Activated T-helper 9 cell treated with anti-CD3 and anti-CD28 coated beads, Interleukin-2, amount 50 U/mL, for 16 hours (primary cell): ENCODE measurements at places on chromosomes 13 and 19.

DNA sequence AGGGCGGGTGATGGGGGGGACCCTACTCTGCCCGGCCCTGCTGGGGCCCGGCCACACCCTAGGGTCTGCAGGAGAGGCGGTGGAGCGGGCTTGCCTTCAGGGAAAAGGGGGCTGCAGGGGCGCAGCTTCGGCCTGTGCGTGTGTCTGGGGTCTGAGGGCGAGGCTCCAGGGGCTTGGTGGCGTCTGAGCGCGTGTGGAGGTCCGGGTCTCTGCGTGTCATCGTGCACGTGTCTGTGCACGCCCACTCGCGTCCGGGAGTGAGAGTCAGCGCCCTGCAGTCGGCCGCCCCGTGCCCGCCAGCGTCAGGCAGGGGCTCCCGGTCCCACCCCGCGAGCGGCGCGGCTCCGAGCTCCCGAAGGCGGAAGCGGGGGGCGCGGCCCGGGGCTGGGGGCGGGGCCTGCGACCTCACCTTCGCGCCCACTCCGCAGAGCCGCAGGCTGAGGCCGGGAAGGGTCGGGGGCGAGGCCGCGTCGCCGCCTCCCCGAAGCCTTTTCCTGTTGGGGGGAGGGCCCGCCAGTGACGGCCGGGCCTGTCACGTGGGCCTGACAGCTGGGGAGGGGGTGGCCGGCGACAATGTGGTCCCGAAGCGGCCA, at the start of gene ARHGAP45:
Gene ARHGAP45 (plus strand): TSS at position 420 of the 593 bp plus-strand sequence. CDS start 239 bp downstream, outside the sequence.
- peak; percentile 78 for DNase-seq

GRCh38 chr19:44955505-44956439, 592 bp downstream of the CLPTM1 start:
- DNase-seq = no peak

DNA sequence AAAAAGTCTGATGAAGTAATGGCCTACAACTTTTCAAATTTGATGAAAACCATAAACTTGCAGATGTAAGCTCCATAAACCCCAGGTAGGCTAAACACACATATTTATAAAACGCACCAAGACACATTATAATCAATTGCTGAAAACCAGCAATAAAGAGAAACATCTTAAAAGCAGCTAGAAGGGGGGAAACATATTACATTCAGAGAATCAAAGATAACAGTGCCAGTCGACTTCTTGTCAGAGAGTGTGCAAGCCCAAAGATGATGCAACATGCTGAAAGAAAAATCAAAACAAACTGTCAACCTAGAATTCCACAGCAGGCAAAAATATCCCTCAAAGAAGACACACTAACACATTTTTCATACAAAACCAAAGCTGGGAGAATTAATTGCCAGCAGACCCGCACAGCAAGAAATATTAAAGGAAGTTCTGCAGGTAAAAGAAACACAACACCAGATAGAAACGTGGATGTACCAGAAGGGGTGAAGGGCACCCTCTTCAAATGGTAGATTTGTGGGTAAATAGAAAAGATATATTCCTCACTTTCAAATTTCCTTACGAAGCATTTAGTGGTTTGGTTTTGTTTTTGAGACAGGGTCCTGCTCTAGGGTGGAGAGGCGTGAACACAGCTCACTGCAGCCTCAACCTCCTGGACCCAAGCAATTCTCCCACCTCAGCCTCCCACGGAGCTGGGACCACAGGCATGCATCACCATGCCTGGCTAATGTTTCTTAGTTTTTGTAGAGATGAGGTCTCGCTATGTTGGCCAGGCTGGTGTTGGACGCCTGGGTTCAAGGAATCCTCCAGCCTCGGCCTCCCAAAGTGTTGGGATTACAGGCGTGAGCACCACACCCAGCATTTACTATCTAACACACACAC, 16.5 kb upstream of the ATP1A3 start:
- no peak for DNase-seq

DNA sequence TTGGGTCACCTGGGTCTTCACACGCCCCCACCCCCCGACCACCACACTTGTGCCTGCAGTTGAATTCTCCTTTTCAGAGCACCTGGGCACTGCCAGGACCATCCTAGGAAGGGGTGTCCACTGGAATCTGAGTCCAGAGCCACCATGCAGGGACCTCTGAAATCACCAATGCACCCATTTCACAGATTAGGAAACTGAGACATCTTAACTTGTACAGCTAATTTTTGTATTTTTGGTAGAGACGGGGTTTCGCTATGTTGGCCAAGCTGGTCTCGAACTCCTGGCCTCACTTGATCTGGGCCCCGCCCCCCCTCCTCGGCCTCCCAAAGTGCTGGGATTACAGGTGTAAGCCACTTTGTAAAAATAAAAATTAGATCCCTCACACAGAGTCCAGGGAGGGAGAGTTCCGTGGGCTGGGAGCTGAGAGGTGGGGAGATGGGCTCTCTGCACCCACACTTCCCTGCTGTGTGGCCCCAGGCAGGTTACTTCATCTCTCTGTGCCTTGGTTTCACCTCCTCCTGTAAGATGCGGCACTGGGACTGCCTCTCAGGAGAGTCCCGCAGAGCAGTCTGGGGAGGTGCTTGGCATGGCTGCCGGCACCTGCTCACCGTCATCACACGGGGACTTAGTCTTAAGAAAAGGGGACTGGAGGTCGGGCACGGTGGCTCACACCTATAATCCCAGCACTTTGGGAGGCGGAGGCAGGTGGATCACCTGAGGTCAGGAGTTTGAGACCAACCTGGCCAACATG, 45.9 kb upstream of the C19orf12 start:
- no peak for DNase-seq

GRCh38 chr19:10184636-10185035, 10.1 kb downstream of the DNMT1 start:
- DNase-seq = no peak

DNA sequence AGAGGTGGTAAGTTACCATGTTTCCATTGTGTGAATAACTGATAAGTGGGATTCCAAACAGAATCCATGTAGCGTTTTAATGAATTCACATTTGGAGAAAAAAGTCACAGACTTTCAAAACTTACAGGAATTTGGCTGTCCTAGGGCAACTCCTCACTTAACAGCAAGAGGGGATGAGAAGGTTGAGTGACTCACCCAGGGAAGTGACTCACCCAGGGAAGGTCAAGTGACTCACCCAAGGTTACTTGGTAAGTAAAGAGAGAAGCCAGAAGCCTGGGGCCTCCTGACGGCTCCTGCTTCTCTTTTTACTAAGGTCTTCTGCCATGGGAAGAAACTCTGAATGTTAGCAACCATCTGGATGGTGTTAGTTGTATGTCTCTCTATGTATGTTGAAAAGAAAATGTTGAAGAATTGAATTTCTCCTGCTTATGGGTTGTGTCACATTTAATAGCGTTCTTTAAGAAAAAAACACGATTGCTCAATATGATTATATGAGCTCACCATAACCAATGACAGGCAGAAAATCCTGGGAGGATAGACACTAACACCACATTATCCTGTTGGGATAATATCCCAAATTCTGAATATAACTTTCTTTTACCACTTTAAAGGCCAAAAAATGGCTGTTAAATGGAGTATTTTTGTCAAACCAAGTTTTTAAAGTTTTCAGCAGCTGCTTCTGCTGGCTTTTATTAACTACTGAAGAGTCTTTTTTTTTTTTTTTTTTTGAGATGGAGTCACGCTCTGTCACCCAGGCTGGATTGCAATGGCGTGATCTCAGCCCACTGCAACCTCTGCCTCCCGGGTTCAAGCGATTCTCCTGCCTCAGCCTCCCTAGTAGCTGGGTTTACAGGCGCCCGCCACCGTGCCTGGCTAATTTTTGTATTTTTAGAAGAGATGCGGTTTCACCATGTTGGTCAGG, 195.6 kb downstream of the GGACT start:
- peak; percentile 51 for DNase-seq

DNA sequence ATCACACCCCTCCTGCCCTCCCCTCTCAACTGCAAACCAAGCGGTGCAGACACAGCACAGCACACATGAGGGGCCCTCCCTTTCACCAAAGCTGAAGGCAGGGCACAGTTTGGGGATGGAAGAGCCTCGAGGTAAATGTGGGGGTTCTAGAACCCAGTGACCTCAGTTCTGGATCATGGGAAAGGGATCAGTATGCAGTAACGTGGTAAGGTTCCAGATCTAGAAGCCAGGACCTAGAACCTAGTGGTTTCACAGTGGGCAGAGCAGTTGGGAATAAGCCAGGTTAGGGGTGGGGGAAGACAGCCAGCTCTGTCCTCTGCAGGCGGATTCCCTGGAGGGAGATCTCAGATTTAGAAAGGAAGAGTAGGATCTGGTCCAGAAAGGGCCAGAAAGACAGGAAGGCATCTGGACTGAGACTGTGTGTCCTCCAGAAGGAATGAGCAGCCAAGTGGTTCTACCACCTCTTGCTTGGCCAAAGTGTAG, 3.1 kb downstream of the FTL start:
- no peak for DNase-seq

GRCh38 chr13:21015284-21015683, 46.1 kb downstream of the LATS2 start:
- no peak for DNase-seq

DNA sequence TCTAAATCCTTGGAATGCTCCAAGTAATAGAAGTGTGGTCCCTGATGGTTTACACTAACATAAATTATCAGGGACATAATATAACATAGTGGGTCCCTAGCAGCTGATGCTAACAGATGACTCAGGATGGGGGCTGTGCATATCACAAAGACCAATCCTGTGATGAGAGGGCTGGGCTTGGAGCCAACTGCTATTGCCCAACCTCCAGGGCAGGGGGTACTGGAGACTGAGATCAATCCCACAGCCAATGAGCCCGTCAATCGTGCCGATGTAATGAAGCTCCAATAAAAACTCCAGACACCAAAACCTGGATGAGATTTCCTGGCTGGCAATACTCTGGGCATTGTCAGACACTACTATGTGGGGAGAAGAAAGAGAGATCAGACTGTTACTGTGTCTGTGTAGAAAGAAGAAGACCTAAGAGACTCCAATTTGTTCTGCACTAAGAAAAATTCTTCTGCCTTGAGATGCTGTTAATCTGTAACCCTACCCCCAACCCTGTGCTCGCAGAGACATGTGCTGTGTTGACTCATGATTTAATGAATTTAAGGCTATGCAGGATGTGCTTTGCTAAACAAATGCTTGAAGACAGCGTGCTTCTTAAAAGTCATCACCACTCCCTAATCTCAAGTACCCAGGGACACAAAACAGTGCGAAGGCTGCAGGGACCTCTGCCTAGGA, 33.4 kb downstream of the ABCC4 start:
- DNase-seq = no peak

DNA sequence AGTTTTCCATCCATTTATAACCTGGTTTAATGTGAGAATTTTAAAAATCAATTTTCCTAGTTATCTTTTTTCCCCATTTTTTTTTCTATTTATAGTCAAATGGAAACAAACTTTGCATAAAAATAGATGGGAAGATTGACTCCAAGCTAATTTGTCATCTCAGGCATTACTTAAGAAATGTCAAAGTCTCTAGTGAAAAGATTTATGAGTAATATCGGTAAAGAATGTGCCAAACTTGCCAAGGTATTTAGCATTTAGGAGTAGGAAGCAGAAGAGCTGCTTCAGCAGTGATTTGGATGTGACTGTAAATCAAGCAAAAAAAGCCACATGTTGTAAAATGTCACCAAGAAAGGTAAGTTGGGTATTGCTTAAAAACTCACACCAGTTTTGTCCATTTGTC, 108.6 kb downstream of the LACC1 start:
- DNase-seq = no peak

DNA sequence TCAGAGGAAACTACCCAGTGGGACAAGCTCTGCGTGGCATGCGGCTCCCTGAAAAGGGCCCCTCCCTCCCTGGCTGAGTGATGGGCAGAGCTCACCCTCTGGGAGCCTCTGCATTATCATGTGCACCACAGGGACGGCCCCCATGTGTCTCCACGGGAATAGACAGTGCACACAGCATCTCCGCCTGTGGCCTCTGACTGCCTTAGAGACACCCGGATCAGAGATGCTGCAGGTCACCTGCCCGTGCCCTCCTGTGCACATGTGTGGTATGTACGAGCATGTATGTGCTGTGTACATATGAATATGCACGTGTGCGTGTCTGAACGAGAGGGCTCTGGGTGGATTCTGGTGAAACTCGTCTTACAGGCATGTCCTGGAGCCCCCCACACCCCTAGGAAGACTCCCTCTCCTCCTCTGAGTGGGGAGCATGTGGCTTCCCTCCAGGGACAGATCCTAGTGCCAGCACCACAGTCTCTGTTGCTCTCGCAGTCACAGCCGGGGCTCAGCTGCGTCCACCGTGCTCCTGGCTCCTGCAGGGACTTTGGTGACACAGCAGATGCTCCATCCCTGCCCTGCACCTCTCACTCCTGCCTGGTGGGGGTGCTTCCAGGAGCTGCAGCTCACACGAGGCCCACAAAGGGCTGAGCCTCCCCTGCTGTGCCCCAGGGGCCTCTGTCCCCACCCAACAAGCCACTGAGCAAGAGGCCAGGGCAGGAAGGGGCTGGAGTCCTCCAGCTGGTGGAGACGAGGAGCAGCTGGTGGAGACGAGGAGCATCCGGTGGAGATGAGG, 19.6 kb downstream of the C13orf46 start:
- no peak for DNase-seq

- DNase-seq = no peak
These were observed 1.4 kb downstream of the BRD4 start for GRCh38 chr19:15330801-15331418.

DNA sequence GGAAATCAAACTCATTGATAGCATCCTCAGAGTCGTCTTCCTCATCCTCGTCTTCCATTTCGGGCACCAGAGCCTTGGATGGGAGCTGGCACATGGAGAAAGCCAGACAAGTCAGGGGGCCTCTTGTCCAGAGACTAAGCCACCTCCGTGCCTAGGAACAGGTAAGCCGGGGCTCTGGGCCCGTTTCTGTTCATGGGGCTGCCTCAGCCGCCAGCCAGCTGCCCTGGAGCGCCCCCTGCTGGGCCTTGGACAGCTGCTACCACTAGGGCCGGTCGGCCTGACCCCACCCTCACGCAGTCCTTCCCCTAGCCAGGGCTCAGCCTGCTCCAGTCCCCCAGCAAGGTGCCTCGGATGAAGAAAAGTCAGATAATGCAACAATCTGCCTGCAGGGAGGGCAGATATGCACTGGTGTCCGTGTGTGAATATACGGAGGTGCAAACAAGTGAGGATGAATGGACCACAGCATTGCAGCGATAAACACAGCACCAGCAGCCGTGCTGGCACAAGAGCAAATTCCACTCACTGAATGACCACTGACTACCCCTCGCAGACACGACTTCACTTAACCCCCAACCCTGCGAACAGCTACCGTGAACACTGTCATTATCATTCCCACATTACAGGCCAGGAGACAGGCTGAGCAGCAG, 11.9 kb upstream of the PRKD2 start:
- DNase-seq = peak; percentile 73

DNA sequence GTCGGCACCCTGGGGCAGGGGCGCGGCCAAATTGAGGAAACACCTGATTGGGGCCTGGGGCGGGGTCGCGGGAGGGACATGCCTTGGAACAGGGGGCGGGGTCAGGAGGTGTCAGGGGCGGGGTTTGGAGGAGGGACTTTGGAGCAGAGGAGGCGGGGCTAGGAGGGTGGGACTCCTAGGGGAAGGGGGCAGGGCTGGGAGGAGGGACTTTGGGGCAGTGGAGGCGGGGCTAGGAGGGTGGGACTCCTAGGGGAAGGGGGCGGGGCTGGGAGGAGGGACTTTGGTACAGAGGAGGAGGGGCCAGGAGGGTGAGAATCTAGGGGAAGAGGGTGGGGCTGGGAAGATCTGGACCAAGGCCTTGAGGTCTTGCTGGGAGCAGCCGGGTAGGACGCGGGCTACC, 21.9 kb downstream of the GRIN2D start:
- peak; percentile 51 for DNase-seq

GRCh38 chr19:45767881-45768654, 984 bp downstream of the SIX5 start:
- DNase-seq = no peak

- no peak for DNase-seq
These were observed 123.5 kb upstream of the CACNA1A start for GRCh38 chr19:13629687-13630357.

GRCh38 chr19:55189403-55189835, 9.3 kb upstream of the SYT5 start:
- DNase-seq = no peak

GRCh38 chr13:53206455-53206854, 177.8 kb downstream of the OLFM4 start:
- DNase-seq = no peak
